Activated naive CD4-positive, alpha-beta T cell (primary cell): ENCODE measurements at places on chromosomes 12 and 14.

DNA sequence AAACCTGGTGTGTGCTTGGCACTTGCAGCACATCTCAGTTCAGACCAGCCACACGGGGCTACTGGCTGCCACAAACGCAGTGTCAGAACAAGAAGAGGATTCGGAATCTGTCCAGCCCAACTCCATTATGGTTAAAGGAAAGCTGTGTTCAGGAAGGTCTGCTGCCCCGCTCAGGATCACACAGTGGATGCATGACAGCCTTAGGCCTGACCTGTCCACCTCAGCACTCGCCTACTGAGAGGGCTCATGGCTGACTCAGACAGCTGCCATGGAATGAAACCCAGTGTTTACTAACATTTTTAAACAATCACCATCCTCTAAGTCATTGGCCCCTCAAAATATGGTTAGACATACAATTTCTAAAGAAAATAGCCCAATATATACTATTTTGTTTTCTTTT is 5.6 kb upstream of the NIN start:
- no peak for DNase-seq

GRCh38 chr12:75505706-75506312 is 5.6 kb downstream of the KRR1 start:
- no peak for DNase-seq

DNA sequence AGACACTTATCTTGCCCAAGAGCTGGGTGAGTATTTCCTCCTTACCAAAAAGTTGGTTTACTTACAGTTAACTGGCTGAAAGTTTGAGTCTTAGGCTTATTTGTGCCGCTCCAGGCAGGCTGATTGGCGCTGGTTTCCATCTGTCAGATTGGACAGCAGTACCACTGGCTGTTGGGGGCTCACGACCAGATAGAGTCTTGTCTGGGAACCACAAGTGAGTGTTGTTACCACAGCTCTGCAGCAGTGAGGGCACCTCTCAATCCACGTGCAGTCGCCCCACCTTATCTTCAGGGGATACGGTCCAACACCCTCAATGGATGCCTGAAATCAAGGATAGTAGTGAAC is 58.9 kb downstream of the DDX51 start:
- DNase-seq: no peak

GRCh38 chr12:56157201-56158028 is 744 bp upstream of the MYL6 start:
- DNase-seq: peak; percentile 44

GRCh38 chr14:97564334-97564733 is 767.2 kb downstream of the VRK1 start:
- DNase-seq: no peak

GRCh38 chr12:69701826-69702225 is 2.7 kb upstream of the BEST3 start:
- no peak for DNase-seq

DNA sequence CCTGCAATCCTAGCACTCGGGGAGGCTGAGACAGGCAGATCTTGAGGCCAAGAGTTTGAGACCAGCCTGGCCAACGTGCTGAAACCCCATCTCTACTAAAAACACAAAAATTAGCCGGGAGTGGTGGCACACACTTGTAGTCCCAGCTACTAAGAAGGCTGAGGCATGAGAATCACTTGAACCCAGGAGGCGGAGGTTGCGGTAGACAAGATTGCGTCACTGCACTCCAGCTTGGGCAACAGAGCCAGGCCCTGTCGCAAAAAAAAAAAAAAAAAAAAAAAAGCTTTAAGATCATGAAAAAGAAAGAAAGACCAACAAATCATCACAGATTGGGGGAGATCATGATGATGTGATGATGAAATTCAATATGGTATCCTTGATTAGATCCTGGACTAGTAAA is 30.6 kb downstream of the WDR89 start:
- DNase-seq: no peak

DNA sequence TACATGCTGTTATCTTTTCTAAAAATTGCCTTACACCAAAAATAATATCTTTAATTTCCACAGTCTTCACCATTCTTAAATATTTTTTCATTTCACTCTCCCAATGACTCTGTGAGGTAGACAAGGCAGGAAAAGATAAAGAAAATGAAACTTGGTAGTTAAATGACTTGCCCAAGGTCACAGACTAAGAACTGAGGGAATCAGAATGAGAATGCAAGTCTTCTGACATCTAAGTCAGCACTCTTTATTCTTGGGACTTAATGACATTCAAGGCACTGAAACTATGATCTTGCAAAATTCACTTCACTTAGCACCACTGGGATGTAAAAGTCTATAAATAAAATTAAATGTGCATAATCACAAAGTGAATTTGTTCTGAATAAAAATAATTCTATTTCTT is 104.5 kb downstream of the SLC2A13 start:
- DNase-seq: no peak

GRCh38 chr12:81888106-81888740 is 129.1 kb upstream of the PPFIA2 start:
- DNase-seq: no peak

DNA sequence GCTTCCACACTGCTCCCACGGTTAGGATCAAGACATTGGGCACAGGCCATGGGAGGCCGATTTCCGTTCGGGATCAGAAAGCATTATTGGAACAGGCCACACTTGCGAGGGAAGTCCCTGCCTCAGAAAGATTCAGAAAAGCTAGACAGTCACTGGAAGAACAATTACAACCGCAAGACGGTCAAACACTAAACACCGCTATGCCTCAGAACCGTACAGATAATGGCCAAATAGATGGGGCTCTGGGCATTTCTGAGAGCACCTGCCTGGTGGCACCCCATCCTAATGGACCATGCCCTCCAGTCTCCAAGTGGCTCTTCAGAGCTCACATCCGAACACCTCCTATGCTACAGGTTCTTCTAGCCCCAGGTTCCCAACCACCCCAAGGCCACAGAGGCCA is 42.0 kb downstream of the SSH1 start:
- DNase-seq: no peak

DNA sequence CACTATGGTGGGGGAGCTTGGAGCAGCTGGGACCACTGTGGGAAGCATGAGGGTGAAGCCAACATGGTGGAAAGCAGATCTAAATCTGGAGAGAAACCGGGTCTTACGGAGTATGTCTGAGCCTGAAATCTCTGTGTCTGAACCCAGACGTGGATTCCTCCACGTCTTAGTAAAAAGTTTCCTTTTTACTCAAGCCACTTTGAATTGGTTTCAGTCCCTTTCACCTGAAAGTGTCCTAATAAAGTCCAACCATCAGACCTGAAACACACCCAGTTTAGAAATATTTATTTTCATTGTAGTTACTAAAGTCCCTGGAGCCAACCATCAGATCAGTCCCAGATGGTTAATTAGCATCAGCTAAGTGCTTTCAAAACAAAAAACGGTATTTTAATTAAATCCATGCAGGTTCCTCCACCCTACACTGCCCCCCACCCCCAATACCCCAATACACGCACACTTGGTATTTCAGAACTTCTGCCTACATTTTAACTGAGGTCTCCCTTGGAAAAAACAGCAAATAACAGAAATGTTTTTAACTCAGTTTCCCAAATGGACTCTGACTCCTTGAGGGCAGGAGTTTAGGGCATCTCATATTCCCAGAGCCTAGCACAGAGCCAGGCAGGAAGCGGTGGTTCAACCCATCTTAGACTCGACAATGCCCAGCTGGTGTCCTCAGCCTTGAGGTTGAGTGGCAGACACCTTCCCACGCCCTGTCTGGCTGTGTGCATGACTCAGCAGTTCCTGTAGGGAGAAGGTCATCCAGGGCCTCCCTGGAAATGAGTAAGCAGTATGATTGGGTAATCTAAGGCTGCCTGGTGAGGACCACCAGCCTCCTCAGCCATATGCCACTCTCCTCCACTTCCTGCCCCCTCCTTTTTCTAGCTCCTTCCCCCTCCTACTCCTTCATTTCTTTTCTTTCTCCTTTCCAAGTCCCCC is 175.8 kb downstream of the TTC8 start:
- no peak for DNase-seq

DNA sequence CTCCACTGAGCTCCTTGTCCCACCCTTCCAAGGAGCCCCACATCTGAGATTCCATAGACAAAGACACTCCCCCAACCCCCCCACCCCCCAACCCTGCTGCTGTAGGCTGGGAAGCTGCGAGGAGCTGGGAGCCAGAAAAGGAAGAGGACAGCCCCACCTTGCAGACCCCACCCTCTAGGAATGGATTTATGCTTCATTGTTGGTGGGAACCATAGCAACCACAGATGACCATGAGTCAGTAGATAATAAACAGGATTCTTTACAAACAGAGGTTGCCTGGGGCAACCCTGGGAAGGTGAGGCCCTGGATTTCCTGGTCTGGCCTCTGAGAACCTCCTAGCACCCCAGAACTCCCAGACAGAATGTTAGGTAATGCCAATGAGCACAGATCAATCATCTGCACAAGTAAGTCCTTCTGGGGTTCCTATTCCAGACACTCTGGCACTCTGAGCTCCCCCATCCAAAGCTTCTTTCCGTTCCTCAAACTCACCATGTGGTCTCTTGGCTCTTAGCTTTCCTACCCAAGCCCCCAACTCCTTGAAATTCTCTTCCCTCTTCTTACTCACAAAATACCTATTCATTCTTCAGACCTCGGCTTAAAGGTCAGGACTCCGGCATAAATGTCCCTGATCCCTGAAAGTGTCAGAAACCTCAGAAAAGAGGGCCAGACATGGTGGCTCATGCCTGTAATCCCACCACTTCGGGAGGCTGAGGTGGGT is 15.2 kb upstream of the PLEKHG6 start:
- DNase-seq: no peak

- no peak for DNase-seq
Measured at GRCh38 chr14:21037156-21037555, 2.5 kb upstream of the RNASE13 start.

- no peak for DNase-seq
Measured at GRCh38 chr12:123530668-123531067, 2.9 kb downstream of the RILPL1 start.

DNA sequence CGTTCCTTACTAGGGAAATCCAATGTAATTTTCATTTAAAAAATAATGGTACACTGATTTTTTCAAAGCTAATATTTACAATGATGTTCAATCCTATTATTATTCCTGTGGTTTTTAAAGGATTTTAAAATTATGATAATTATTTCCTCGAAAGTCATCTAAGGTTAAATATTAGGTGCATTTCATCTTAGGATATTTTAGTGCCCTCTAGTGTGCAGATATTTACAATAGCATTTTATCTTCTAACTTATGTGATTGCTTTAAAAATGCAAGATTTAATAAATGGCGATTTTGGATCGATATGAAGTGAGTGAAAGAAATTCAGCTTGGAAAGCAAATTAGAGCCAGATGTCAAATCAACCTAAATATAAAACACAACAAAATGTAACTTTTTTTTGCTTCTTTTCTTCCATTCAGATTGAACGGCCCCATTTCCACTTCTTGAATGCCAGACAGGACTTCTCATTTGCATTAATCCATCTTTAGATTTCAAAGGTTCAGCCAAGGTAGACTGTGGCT is 293.5 kb downstream of the SLC6A15 start:
- DNase-seq: no peak

DNA sequence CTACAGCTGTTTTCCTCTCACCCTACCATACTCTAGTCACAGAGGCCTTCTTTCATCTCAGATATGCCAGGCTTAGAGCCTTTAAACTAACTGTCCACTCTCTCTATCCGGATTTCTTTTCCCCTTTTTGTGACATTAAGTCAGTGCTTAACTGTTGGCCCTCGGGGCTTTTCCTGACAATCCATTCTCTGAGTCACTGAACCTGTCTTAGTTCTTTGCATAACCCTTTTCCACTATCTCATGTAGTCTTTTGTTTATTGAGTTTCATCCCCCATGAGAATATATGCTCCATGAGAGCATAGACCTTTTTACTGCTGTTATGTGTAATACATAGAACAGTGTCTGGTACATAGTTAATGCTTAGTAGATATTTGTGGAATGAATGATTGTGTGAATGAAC is 68.7 kb downstream of the PLEKHA5 start:
- no peak for DNase-seq

- no peak for DNase-seq
Measured at GRCh38 chr12:56769868-56770267, 6.7 kb downstream of the HSD17B6 start.

- no peak for DNase-seq
Measured at GRCh38 chr12:53195516-53196420, 11.3 kb downstream of the ITGB7 start.

DNA sequence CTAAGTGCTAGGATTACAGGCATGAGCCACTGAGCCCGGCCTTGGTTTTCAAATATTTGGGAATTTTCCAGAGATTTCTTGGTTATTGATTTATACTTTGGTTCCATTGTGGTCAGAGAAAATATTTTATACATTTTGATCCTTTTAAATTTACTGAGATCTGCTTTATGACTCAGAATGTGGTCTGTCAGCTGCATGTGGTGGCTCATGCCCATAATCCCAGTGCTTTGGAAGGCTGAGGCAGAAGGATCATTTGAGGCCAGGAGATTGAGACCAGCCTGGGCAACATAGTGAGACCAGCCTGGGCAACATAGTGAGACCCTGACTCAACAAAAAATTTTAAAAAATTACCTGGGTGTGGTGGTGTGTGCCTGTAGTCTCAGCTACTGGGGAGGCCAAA is 49.8 kb downstream of the ADCK1 start:
- no peak for DNase-seq

- no peak for DNase-seq
Measured at GRCh38 chr14:31926123-31926522, 151.0 kb upstream of the ARHGAP5 start.

DNA sequence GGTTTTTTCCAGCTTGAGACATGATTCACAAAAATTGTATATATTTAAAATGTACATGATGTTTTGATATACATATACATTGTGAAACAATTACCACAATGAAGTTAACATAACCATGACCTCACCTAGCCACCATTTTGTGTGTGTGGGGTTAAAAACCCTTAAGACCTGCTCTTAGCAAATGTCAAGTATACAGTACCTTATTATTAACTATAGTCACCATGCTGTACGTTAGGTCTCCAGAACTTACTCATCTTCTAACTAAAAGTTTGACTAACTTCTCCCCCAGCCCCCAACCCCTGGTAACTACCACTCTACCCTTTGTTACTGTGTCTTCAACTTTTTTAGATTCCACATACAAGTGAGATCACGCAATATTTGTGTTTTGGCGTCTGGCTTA is 52.6 kb downstream of the EIF2S3B start:
- no peak for DNase-seq
